ENCODE measurements at places on chromosomes 7 and 10.

- peak; percentile 44 for DNase-seq
Measured at GRCh38 chr7:112462236-112462635, 12.0 kb downstream of the IFRD1 start.

DNA sequence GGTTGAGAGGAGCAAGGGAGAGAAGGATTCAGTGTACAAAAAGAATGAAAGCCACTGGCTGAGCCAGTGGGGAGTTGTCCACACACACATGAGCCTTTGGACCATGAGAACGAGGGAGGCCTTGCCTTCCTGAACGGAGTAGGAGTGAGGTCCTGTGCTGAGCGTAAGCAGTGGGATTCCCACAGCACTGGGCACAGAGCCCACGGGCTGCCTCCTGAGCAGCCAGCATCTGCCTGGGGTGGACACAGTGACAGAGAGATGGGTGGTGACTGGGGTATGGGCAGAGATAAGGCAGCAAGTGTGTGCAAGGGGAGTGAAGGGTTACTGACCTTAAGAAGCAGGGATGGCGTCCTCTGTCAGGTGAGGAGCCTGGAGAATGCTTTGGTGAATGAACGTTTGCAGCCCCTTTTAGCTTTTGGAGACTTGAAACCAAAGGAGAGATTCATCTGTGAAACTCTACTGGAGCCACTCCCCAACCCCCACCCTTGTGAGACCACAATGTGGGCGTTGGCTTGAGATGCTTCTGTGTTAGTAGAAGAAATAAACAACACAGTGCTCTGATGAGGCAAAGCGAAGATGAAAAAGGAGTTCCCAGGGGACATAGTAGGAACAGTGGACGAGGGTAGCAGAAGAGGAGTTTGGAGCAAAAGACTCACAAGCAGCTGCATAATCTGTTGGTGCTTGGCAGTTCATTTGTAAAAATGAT is 56.5 kb downstream of the FIGNL1 start:
- no peak for DNase-seq

DNA sequence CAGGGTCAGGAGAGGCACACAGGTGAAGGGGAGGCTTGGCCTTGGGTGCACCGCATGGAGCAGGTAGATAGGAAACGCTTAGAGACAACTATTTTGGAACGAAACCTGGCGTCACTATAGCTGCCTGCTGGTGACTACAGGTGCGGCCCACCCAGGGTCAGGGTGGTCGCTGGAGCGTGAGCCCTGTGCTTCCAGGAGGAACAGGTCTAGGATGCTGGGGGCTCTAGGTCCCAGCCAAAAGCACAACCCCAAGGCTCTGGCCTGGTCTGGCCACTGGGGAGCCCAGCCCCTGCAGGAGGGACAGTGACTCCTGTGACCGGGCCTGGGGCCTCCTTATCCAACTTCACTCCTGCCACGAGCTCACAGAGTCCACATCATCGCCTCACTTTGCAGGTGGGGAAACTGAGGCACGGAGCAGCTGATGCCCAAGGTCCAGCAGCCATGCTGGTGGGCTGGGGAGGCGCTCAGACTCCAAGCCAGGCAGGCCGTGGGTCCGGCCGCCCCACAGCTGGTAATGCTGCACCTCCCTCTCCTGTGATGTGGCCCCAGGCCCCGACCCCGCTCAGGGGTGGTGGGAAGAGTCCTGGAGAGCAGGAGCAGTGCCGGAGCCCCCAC is 9.0 kb downstream of the LFNG start:
- DNase-seq: no peak

DNA sequence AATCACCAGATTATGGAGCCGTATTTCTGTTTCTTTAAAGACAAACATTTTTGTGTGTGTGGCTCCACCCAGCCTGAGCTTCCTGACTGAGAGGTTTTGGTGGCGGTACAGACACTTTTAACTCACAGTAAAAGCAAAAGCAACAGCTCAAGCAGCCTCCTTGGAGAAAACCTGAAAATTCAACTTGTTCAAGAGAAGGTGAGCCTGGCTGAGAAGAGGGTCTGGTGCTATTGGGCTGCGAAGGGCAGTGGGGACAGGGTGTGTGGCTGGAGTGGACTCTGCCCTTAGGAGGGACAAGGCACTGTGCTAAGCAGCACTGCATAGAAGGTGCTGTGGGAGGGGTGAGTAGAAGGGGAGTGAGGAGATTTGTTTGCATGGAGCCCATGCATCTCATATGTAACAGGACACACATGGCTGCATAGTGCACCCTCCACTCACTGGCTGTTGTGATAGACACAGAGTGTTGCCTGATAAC is at the start of gene GIMAP7:
GIMAP7 (plus strand) TSS at position 125 of the 475 bp plus-strand sequence. CDS start 5,103 bp downstream, outside the sequence.
- no peak for DNase-seq

- no peak for DNase-seq
Measured at GRCh38 chr7:67573639-67574038, 577.0 kb downstream of the TYW1 start.

GRCh38 chr7:44087911-44088838 is 5.8 kb upstream of the POLM start:
- DNase-seq: no peak

- DNase-seq: peak; percentile 25
Measured at GRCh38 chr7:139992353-139993044, 70.3 kb downstream of the PARP12 start.

DNA sequence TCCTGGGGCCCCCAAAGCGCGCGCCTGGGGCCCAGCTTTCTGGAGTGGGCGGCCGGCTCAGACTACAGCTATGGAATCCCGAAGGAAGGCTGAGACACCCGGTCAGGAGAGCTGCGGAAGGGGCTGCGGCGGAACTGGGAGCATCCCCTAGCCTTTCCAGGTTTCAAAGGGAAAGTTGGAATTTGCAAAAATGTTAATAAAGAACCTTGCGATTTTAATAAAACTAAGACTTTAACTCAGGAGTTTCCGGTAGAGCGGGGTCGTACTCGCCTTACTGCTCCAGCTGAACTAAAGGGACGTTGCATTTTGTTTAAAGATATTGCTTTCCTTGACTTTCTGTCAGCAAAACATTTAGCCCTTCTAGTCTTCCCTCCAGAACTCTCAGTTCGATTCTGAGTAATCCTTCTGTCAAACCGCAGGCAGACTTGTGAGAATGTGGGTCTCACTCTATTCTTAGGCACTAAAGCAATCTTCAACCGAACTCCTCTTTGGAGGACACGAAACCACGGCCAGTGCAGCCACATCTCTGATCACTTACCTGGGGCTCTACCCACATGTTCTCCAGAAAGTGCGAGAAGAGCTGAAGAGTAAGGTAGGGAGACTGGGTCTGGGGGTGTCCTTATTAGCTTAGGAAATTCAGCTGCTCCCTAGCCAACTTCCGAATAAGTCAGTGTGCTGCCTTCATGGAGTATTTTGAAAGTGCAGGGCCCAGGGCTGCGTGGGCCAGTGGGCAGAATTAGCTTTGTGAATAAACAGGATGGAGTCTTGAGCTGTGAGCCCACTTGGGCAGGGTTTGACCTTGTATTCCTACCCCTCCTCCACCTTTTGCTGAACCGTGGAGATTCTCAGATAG is 1.9 kb downstream of the CYP26A1 start:
- no peak for DNase-seq

GRCh38 chr7:133461421-133461820 is 208.5 kb downstream of the EXOC4 start:
- DNase-seq: no peak

- no peak for DNase-seq
Measured at GRCh38 chr7:68816491-68816890, 781.8 kb upstream of the AUTS2 start.

DNA sequence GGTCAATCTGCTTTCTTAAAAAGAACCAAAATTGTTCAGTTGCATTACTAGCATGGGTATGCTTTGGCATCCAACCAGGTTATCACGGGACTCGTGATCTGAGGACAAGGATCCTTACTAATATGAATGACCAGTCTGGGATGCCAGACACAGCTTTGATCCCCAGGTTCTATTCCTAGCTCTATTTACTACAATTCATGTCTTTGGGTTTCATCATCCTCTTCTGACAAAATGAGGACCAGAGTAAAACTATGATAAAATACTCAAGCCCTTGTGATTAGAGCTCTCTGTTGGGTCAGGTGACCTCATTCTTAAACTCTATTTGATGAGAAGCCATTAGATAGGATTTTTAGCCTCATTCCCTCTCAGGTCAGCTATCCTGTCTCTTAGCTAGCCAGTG is 119.8 kb downstream of the SLC25A13 start:
- no peak for DNase-seq

DNA sequence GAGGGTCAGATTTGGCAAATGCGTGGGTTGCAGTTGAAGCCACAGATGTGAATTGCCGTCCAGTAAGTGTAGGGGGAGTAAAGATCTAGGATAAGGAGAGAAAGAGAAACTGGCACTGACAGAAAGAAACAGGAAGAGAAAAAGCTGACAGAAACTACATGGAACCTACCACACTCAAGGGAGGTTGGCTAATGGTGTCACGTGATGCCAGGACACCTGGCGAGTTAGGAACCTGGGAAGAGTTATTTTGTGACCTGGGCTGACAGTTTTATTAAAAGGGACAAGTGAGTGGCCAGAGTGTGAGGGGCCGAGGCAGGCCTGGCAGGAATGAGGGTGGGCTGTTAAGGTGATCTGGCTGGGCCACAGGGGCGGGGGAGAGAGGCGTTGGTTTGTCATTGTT is 188.7 kb downstream of the ADARB2 start:
- DNase-seq: no peak

GRCh38 chr7:47677093-47677492 is 95.2 kb upstream of the TNS3 start:
- DNase-seq: no peak

GRCh38 chr10:72043016-72043834 is 45.1 kb downstream of the SPOCK2 start:
- no peak for DNase-seq

DNA sequence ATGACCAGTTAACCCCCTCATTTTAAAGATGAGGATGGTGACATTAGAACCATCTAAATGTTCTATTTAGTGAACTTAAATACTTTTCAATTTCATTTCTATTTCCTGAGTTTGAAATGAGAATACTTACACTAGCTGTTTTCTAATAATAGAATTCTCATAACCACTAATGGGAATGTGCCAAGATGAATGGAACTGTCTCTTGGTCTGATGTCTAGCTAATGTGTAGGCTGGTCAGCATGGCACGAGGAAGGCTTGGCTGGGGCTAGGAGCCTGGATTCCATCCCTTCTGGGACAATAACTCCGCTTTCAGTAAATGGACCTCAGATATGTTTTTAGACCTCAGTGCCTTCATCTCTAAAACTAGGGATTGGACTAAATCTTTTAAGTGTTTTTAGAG is 185.8 kb upstream of the NRP1 start:
- no peak for DNase-seq

GRCh38 chr7:103660455-103661371 is 214.7 kb upstream of the SLC26A5 start:
- no peak for DNase-seq

GRCh38 chr10:100697070-100697469 is 48.3 kb upstream of the PAX2 start:
- DNase-seq: no peak

- DNase-seq: no peak
Measured at GRCh38 chr10:131698232-131698631, 202.6 kb upstream of the PPP2R2D start.

DNA sequence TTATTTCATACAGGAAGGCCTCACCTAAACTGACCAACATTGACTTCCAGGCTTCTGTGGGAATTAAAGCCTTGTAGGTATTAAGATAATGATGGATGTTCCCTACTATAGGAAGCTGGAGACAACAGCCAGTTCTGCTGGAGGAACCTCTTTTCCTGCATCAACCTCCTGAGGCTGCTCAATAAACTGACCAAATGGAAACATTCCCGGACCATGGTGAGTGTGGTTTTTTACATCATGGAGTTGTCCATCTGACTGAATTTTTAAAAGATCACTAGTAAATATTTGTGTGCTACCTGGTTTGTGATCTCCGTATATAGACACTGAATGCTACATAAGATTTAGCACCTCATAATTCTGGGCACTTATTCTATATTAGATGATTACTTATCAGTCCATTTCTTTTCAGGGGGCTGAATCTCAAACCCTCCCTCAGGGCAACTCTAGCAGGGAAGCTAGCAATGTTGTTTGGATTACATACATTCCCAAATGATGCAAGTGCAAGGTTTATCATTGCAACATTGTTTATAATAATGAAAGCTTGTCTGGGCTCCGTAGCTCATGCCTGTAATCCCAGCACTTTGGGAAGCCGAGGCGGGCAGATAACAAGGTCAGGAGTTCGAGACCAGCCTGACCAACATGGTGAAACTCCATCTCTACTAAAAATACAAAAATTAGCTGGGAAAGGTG is 21.5 kb upstream of the SMKR1 start:
- no peak for DNase-seq

GRCh38 chr10:122140461-122140902 is 130.6 kb upstream of the BTBD16 start:
- no peak for DNase-seq

GRCh38 chr10:89346405-89347254 is 18.8 kb downstream of the IFIT3 start:
- DNase-seq: peak; percentile 27

DNA sequence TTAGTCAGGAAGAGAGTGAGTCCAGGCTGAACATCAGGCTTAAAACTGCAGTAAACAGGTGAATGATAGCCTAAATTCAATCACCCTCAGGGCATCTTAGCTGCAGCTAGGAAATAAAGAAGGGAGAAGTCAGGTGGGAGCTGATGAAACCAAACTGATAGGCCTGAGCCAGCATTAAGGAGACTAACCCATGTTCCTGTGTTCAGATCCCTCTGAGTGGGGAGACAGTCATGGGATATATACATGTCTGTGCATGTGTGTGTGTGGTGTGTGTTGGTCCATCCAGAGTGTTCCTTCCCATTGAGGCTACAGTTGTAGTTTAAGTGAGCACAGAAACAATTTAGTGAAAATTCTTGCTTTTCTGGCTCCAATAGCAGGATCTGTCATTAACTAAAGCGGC is 480.9 kb downstream of the PHTF2 start:
- DNase-seq: no peak

- no peak for DNase-seq
Measured at GRCh38 chr7:2612445-2613097, 19.2 kb upstream of the TTYH3 start.

GRCh38 chr7:29019387-29019786 is 61.3 kb upstream of the TRIL start:
- DNase-seq: no peak

DNA sequence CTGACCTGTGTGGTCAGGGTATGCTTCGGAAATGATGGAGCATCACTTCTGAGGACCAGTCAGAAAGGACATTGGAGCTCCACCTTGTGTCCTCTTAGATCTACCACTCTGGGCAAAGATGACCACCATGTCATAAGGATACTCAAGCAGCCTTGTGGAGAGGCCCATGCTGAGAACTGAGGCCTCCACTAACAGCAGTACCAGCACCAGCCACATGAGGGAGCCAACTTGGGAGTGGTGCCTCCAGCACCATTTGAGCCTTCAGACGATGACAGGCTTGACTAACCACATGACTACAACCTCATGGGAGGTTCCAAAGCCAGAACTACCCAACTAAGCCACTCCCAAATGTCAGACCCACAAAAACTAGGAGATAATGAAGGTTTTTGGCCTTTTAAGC is 116.0 kb downstream of the NPTX2 start:
- peak; percentile 73 for DNase-seq

- DNase-seq: no peak
Measured at GRCh38 chr7:120931243-120931642, 19.3 kb upstream of the ING3 start.

Measured in KBM-7 (cell line).